ENCODE measurements at places on chromosomes 5 and 9. TPM values are rescaled to one million over a fixed set of nuclear protein-coding genes. Genes with fewer than 3 reads are reported as not detected.

The ALDH1A1 gene
- 16.0 TPM for total RNA-seq

The STKLD1 gene
- total RNA-seq, result 0.49 TPM

The PDGFRB gene
- 35.4 TPM for total RNA-seq

The TLR4 gene
- total RNA-seq, result 12.2 TPM

The PPIP5K2 gene
- total RNA-seq, result 21.8 TPM

The CCDC107 gene
- 21.6 TPM for total RNA-seq

The RNF183 gene
- not detected for total RNA-seq

The PDE6A gene
- total RNA-seq, result under 0.01 TPM
